ENCODE measurements at places on chromosomes 3 and 15.
A peak's percentile ranks its signal among the peaks of the same experiment; 100 is the strongest.

GRCh38 chr15:62164396-62165103, 535 bp downstream of the C2CD4B start:
- no peak for DNase-seq

DNA sequence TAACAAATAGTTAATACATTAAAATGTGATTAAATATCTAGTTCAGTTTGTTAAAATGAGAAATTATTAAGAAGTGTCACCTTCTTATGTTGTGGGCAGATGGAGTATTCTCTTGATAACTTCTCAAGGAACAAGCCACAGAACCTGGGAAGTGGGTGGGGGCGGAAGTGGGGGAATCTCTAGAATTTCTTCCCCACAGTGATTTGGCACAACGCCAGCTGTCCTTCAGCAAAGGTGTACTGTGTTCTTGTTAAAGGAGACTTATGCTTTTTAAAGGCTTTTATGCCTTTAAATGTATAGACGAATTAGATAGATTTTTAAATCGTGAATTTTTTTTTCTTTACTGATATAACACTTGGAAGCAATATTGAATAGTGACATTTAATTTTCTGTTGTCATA, 42.4 kb downstream of the SEC22A start:
- no peak for DNase-seq

- DNase-seq, result no peak
Observed at GRCh38 chr3:167115331-167115934, 264.7 kb downstream of the ZBBX start.

- no peak for DNase-seq
Observed at GRCh38 chr3:123071146-123071545, 4.3 kb downstream of the PDIA5 start.

DNA sequence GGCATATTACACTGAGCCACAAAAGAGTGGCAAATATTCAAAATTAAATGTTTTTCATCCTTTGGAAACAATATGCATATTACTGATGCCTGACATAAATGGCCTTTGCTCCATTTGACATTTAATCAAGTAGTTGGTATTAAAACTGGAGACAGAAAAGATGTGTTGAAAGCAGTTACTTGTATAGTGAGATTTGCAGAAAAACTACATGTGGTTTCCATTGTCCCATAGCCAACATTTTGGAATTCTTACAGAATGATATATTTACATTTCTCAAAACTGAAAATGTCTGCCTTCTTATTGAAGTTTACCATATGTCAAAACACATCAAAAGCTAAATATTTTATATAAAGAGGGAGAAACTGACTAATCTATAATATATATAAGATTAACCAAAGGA, 21.6 kb downstream of the SHOX2 start:
- no peak for DNase-seq

- no peak for DNase-seq
Observed at GRCh38 chr3:70177881-70178645, 134.4 kb downstream of the MDFIC2 start.

DNA sequence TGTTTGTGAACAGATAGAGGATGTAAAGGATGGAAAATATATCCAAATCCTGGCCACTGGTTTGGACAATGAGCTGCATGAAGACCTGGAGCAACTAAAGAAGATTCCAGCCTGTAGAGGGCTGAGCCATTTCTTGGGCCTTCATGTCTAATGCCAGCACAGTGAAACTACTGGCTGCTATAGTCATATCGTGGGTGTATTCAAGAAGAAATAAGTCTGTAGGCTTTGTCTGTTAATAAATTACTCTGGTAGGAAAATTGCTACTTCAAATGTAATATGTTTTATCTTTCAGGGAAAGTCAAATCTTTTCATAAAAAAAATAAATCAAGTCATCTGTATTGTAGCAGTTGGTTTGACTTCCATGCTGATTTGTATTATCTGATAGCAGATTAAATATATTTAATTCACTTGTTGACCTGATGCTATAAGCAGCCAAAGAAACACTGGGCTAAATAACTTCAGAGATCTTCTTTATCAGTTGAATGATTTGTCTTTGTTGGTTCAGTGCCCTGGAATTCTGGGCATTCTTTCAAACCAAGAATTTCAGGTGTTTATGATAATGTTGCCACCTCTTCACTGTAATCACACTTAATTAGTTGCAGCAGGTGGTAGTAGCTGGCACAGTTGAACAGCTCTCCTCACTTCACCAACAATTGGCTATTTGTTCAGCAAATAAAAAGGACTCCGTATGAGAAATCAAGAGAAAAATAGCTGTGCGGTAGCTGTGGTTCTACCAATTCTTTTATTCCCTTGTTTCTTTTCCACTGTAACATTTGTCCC, 1109.5 kb downstream of the NSUN3 start:
- DNase-seq, result no peak

- no peak for DNase-seq
Observed at GRCh38 chr3:141011997-141012262, 39.2 kb upstream of the SPSB4 start.

DNA sequence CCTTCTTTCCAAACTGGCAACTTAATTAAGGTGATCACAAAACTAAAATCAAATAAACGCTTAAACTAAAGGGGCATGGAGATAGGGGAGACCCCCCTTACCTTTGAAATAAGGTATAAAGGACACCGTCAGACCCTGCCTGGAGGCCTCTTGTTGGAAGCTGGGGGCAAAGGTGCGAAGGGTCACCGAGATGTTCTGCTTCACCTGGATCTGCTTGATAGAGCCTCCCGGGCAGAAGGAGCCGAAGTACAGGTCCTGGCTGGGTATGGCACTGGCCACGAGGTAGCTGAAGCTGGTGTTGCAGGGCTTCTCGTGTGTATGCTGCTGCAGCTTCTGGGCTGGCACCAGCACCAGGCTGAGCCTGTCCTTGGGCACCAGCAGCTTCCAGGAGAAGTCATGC, 53.0 kb downstream of the CDCP1 start:
- no peak for DNase-seq

DNA sequence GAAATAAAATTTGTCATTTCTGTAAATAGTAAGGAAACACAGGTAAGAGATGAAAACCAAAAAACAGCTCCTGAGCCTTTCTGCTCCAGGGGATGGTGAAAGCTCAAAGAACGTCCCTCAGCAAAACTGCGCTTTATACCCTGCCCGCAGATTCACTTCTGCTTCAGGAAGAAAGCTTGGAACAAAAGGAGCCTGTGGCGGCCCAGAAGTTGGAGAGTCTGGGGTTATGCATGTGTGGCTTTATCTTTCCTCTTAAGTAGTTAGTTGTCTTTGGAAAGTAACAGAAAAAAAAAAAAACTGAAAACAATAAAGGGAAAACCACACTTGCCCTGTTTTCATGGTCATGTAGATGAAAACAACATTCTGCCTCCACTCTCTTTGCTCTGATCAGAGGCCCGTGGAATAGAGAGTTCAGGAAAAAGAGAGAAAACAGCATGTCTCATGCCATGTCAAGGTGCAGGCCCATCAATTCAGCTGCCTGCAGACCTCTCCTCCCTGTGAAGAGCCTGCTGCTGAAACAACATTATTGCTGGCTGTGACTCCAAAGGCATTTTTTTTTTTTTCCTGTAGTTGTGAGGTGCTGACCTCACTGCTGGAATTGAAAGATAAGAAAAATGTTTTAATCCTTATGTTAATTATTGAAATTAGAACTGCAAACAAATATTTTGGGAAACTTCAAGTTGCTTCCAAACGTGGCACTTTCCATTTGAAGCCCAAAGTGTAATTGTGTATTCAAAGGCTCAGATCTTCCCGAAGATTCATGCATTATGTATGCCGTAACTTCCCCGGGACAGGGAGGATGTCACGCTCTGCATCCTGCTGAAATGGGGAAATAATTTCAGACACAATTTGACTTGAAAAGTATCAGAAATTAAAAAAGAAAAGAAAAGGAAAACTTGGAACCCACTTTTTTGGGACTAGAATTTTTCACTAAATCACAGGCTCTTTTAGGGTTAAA, 108.4 kb upstream of the ZNF385D start:
- peak; percentile 5 for DNase-seq

DNA sequence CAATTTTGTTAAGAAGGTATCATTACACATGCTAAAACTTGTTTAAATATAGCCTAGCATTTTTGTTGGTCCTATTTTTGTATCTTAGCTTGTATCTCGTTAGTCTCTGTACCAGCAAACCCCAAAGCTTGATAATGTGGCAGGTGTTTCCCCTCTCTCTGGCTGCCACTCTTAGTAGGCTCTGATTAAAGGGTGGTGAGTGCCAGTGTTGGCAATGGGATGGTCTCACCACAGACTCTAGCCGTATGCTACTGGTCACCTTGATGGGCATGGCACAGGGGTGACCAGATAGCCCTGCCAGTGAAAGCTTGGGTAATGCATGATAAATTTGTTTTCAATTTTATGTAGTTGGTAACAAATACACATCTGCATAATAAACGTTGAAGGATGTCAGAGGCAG, 188.3 kb downstream of the CFAP20DC start:
- no peak for DNase-seq

GRCh38 chr3:128556907-128557306, 63.9 kb upstream of the GATA2 start:
- no peak for DNase-seq

All from NCI-H526 (cell line).